Naive B cell (primary cell): ENCODE measurements at places on chromosomes 3 and 15. TPM values are rescaled to one million over a fixed set of nuclear protein-coding genes. Genes with fewer than 3 reads are reported as not detected.

GRCh38 chr15:51760805-51761204 lies 9.4 kb downstream of the TMOD2 start:
- DNase-seq = no peak

- no peak for DNase-seq
Measured at GRCh38 chr15:96560246-96560895, 229.9 kb downstream of the NR2F2 start.

DNA sequence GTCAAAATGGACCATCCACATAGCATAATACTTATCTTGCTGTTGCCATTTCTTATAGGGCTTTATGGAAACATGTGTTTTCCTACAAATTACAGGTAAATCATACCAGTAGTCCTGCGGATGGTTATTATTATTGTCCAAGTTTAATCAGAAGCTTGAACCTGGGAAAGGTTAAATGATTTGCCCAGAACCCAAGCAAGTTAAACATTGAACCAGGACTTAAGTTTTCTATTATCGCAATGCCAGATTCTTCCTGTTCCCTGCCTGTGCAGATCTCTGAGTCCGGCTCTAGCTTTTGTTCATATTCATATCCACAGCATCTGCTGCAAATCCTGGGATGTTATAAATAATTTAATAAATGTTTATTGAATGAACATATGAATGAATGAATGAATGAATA lies 12.5 kb downstream of the LPP start:
- DNase-seq = no peak

Gene NXPE3
- polyA plus RNA-seq = 17.6 TPM

Gene CDCP1
- not detected for polyA plus RNA-seq

Gene THPO
- polyA plus RNA-seq = not detected

DNA sequence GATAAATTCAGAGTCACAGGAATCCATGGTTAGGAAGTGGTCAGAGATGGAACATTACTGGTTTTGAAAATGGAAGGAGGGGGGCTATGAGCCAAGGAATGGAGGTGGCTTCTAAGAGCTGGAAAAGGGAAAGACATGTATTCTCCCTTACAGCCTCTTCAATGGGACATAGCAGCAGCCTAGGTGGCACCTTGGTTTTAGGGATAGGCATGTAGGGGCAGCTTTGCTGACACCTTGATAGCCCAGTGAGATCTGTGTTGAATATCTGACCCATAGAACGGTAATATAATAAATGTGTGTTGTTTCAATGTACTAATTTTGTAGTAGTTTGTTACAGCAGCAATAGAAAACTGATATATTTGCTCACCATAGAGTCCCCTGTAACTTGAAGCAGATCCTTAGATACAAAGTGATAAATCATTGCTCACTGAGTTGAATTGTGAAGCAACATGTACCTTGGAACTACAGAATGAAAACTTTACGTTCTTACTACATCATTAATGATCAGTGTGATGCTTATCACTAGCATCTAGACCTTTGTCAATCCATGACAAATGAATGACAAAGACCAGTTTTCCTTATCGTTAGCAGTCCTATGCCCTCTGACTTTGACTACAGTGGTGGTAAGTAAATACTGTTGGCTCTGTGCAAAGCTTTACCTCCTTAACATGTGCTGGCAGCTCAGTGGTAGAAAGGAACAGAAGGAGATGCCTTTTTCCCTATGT lies 53.8 kb downstream of the TMEM45A start:
- no peak for DNase-seq

Gene ACSBG1
- 0.17 TPM for polyA plus RNA-seq

DNA sequence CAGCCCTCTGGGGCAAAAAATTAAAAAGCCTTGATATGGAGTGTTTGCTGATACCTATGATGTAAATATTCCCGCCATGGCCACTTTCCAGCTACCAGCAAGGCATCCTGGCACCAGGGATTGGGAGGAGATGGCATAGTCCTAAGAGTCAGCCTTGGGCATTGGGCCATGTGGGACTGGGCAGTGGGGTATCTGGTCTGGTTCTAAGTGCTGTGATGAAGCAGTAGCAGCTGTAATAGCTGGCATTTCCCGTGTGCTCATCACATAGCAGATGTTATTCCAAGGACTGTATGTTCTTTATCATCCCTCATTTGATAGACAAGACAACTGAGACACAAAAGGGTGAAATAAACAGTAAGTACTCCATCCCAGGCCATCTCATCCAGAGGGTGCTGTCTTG lies 6.9 kb upstream of the SACM1L start:
- no peak for DNase-seq

Gene AADACL2
- not detected for polyA plus RNA-seq

GRCh38 chr3:19711160-19711782 lies 222.7 kb downstream of the EFHB start:
- no peak for DNase-seq

Gene CCR2
- polyA plus RNA-seq = 1.2 TPM
